GM18507 (cell line): ENCODE measurements at places on chromosomes 7 and 10.

DNA sequence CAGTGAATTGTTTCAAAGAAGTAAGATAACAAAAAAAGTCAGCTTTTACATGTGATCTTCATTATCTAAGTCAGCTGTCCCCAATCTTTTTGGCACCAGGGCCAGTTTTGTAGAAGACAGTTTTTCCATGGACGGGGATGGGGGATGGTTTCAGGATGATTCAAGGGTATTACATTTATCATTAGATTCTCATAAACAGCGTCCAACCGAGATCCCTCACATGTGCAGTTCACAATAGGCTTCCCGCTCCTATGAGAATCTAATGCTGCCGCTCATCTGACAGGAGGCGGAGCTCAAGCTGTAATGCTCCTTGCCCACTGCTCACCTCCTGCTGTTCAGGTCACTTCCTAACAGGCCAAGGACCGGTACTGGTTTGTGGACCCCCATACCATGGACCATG, 607.5 kb downstream of the SUGCT start:
- DNase-seq, result no peak

DNA sequence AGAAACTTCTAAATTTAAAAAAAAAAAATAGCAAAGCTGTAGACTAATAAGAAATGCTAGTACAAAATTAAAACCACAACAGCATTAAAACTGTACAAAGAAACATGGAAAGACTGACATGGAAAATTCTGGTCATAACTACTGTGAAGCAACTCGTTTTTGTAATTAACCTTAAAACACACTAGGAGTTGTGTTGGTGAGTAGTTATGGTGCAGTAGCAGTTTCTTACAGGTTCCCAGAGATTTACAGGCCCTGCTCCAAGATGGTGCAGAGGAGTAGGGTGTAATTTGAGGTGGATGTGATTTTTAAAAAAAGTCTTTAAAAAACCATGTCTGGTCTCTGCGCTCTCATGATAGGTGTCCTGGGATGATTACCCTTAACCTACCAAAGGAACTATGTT, 31.0 kb downstream of the TNKS2 start:
- no peak for DNase-seq

- no peak for DNase-seq
Observed at GRCh38 chr10:59177031-59177797, 771 bp downstream of the PHYHIPL start.

GRCh38 chr10:113959383-113959760, 84.3 kb upstream of the ADRB1 start:
- no peak for DNase-seq

- DNase-seq, result no peak
Observed at GRCh38 chr10:29370097-29371092, 81.5 kb downstream of the LYZL1 start.

GRCh38 chr7:47556511-47557180, 25.3 kb downstream of the TNS3 start:
- DNase-seq, result no peak

GRCh38 chr7:128906766-128907559, 3.5 kb downstream of the KCP start:
- no peak for DNase-seq

DNA sequence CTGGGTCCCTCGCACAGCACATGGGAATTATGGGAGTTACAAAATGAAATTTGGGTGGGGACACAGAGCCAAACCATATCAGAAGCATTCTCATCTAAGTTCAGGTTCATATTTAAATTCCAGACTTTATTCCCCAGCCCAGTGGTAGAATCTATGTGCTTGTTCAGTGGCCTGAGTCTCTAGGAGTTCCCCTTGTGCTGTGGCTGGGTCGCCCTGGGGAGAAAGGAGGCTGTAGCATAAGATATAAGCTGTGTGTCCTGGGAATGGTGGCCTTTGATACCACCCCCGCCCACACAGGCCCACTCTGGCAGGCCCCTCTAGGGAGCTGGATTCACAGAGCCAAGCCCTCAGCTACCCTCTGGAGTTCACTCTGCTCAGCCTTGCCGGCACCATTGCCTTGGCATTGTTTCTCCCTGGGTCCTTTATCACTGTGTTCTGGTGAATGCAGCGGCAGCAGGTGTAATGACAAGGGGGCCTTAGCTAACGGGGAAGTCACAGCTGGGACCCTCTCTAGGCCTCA, 64.2 kb downstream of the MINDY4 start:
- no peak for DNase-seq

- DNase-seq, result no peak
Observed at GRCh38 chr7:134420424-134421125, 38.3 kb downstream of the AKR1B1 start.

- peak; percentile 52 for DNase-seq
Observed at GRCh38 chr7:130961128-130961601, 227.2 kb upstream of the KLF14 start.

- DNase-seq, result no peak
Observed at GRCh38 chr7:67387851-67388250, 391.2 kb downstream of the TYW1 start.

DNA sequence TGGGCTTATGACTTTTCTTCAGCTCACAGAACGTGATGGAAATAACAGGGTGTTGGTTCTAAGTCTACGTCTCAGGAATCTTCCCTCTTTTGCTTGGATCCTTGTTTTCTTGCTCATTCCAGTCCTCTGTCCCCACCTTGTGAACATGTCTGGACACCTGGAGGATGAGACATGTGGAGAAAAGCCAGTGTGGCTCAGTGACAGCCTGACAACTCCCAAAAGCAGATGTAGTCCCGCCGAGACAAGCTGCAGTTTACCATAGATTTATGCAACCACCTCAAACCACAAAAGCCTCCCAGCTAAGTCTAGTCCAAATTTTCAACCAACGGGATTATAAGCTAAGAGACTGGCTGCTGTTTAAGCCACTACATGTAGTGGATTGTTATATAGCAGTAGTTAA, 476.1 kb downstream of the SH2D4B start:
- no peak for DNase-seq

DNA sequence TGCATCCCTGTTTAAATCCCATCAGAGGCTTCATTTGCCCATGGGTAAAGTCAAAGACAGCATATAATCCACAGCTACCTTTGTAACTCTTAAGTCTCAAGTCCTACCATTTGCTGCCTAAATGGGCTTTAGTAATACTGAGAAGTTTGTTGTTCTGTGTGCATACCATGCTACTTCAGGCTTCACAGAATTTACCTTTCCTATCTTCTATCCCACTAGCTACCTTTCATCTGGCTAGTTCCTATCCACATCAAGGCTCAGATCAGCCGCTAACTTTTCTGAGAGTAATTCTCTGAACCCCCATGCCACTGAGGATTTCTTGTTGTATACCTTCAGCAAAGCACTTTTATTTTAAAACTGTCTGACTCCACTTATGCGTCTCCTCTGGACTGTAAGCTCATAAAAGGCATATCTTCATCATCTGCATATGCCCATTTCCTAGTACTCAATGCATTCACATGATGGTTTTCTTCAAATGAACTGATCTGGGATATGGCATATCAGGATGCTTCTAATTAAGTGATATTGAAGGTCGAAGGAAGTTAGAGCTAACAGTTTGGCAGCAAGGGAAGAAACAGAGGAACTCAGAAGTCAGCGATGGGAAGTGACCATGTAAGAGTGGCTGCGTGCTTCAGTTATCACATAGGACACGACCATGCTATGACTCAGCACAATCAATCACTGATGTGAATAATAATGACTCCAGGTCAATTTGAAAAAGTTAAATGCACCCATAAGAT, 283.9 kb upstream of the DKK1 start:
- no peak for DNase-seq
